ENCODE measurements at places on chromosomes 4 and X. TPM values are rescaled to one million over a fixed set of nuclear protein-coding genes. Genes with fewer than 3 reads are reported as not detected.

DNA sequence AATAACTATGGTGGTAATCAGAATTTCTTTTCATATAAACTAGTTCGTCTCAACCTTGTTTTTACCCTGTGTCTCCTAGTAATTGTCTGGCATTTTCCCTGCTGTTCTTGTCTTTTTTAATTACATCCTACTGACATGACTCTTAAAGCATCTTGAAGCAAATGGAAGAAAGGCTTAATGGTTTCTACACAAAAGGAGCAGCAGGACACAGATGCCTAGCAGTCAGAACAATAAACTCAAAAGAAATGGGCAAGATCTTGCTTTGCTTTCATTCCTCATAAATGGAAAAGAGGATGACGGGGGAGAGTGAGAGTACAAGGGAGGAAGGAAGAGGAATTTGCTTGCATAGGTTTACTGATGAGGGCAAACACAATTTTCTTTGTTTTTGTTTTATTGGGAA lies 293.2 kb upstream of the EMCN start:
- DNase-seq: no peak
- H3K36me3 ChIP-seq: no peaks in the 10 kb centered on the region
- H3K4me3 ChIP-seq: no peak overlapping the region
- H3K4me1 ChIP-seq: no peaks in the 10 kb centered on the region

DCLK2 gene
- 0.08 TPM for total RNA-seq

DNA sequence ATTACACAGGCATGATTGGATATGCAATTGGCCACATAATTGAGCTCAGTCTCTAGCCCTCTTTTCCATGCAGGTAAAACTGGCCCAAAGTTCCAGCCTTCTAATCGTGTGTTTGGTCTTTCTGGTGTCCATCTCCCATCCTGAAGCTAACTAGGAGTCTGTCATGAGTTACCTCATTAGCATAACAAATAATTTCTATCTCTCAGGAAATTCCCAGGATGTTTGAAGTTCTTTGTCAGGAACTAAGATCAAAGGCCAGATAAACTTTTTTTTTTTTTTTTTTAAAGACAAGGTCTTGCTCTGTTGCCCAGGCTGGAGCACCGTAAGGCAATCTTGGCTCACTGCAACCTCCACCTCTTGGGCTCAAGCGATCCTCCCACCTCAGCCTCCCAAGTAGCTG lies 15.8 kb downstream of the ATXN3L start:
- peaks cover 4% of the 10 kb centered on the region for H3K36me3 ChIP-seq
- H3K27ac ChIP-seq: no peak overlapping the region
- no peaks in the 10 kb centered on the region for H3K27me3 ChIP-seq
- no peak for DNase-seq

AFM gene
- total RNA-seq: not detected

- H3K27me3 ChIP-seq: no peaks in the 10 kb centered on the region
- no peak overlapping the region for H3K4me3 ChIP-seq
- no peaks in the 10 kb centered on the region for H3K4me1 ChIP-seq
- no peak overlapping the region for H3K27ac ChIP-seq
- no peaks in the 10 kb centered on the region for H3K36me3 ChIP-seq
Measured at GRCh38 chr4:163958751-163959150, 464.3 kb downstream of the TMA16 start.

HTR2C gene
- not detected for total RNA-seq

SLITRK2 gene
- total RNA-seq: not detected

DNA sequence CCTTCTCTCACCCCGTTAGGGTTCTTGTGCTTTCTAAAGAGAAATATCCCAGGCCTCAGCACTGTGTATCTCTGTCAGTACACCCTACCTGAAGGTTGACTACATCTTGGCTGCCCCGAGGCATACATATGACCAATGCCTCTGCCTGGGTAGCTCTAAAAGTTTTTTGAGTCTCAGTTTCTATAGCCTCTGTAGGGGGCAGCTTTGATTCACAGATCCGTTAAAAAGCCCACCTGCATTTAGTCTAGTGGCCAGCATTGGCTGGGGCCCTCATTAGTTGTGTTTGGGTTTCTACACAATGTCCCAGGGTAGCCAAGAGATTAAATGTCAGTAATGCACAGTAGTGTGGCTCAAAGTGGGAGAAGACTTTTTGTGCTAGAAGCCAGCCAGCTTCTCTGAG lies 151.1 kb downstream of the CFAP299 start:
- H3K27me3 ChIP-seq: no peaks in the 10 kb centered on the region
- DNase-seq: no peak
- H3K27ac ChIP-seq: no peak overlapping the region

RBM47 gene
- 2.2 TPM for total RNA-seq

- no peak overlapping the region for H3K27ac ChIP-seq
- no peak for DNase-seq
- no peaks in the 10 kb centered on the region for H3K36me3 ChIP-seq
- H3K27me3 ChIP-seq: no peaks in the 10 kb centered on the region
- H3K4me1 ChIP-seq: no peaks in the 10 kb centered on the region
- no peak overlapping the region for H3K4me3 ChIP-seq
Measured at GRCh38 chr4:91298824-91299223, 1004.9 kb upstream of the GRID2 start.

GRCh38 chrX:150506486-150506885 lies 61.9 kb upstream of the MTM1 start:
- no peaks in the 10 kb centered on the region for H3K4me1 ChIP-seq
- H3K36me3 ChIP-seq: no peaks in the 10 kb centered on the region
- no peaks in the 10 kb centered on the region for H3K27me3 ChIP-seq
- no peak overlapping the region for H3K27ac ChIP-seq
- DNase-seq: no peak
- H3K4me3 ChIP-seq: no peak overlapping the region

- no peaks in the 10 kb centered on the region for H3K4me1 ChIP-seq
- no peaks in the 10 kb centered on the region for H3K36me3 ChIP-seq
- no peak for DNase-seq
- no peaks in the 10 kb centered on the region for H3K27me3 ChIP-seq
- H3K4me3 ChIP-seq: no peak overlapping the region
Measured at GRCh38 chrX:29065477-29065876, 478.2 kb downstream of the IL1RAPL1 start.

GRCh38 chr4:111070390-111070789 lies 447.5 kb upstream of the PITX2 start:
- H3K27me3 ChIP-seq: no peaks in the 10 kb centered on the region
- H3K27ac ChIP-seq: no peak overlapping the region
- H3K4me3 ChIP-seq: no peak overlapping the region
- H3K36me3 ChIP-seq: no peaks in the 10 kb centered on the region
- H3K4me1 ChIP-seq: no peaks in the 10 kb centered on the region
- DNase-seq: no peak

- no peak overlapping the region for H3K27ac ChIP-seq
- H3K4me1 ChIP-seq: peaks cover 9% of the 10 kb centered on the region
- peaks cover 37% of the 10 kb centered on the region for H3K27me3 ChIP-seq
Measured at GRCh38 chr4:38873290-38873944, 5.8 kb downstream of the FAM114A1 start.

- no peaks in the 10 kb centered on the region for H3K27me3 ChIP-seq
- H3K4me1 ChIP-seq: no peaks in the 10 kb centered on the region
- H3K36me3 ChIP-seq: no peaks in the 10 kb centered on the region
- no peak overlapping the region for H3K27ac ChIP-seq
- DNase-seq: no peak
Measured at GRCh38 chr4:148730766-148731165, 288.6 kb upstream of the NR3C2 start.

DNA sequence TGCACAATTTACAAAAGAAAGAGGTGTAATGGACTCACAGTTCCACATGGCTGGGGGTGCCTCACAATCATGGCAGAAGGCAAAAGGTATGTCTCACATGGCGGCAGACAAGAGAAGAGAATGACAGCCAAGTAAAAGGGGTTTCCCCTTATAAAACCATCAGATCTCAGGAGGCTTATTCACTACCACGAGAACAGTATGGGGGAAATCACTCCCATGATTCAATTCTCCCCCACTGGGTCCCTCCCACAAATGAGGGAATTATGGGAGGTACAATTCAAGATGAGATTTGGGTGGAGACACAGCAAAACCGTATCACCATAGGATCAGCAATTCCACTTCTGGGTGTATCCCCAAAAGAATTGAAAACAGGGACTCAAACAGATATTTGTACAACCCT lies 97.5 kb upstream of the STX18 start:
- no peak overlapping the region for H3K27ac ChIP-seq
- H3K4me1 ChIP-seq: peaks cover 9% of the 10 kb centered on the region
- DNase-seq: no peak

GRCh38 chrX:19332983-19333382 lies 10.7 kb upstream of the PDHA1 start:
- no peaks in the 10 kb centered on the region for H3K36me3 ChIP-seq
- no peak overlapping the region for H3K4me3 ChIP-seq
- H3K4me1 ChIP-seq: peaks cover 4% of the 10 kb centered on the region
- peaks cover 1% of the 10 kb centered on the region for H3K27me3 ChIP-seq
- no peak for DNase-seq

- H3K36me3 ChIP-seq: no peaks in the 10 kb centered on the region
- no peak for DNase-seq
- H3K4me3 ChIP-seq: no peak overlapping the region
- H3K27me3 ChIP-seq: no peaks in the 10 kb centered on the region
- no peak overlapping the region for H3K27ac ChIP-seq
Measured at GRCh38 chr4:2072971-2073807, 14.1 kb downstream of the NAT8L start.

GRCh38 chr4:41670982-41671381 lies 77.5 kb downstream of the PHOX2B start:
- H3K27me3 ChIP-seq: no peaks in the 10 kb centered on the region
- no peak for DNase-seq
- no peak overlapping the region for H3K4me3 ChIP-seq
- no peaks in the 10 kb centered on the region for H3K4me1 ChIP-seq
- H3K27ac ChIP-seq: no peak overlapping the region
- no peaks in the 10 kb centered on the region for H3K36me3 ChIP-seq

DNA sequence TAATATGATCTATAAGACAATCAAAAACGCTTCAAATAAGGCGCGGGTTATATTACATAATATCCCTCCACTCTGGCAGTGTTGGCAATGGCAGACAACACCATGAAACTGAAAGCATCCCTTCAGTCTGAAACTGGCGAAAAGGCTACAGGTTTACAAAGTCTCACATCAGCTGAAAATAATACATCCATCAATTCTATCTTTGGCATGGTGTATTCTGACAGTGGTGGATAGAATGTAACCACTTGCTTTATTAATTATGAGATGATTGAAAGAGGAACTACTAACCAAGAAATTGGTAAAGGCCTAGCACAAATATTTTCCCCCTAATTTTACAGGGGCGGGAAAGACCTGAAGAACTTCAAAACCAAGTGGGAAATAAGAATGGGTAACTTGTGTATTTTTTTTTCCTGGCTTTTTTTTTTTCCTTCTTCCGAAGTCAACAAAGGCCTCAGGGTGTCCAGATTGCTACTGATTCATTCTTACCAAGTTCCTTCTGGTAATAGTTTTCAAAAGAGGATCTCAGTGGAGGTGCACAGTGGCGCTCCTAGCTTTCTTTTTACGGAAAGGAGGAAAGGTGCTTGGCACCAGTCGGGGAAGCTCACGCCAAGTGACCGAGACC lies 728 bp downstream of the UBA6 start:
- H3K4me1 ChIP-seq: peaks cover 60% of the 10 kb centered on the region
- peak overlapping the region; percentile 97 for H3K27ac ChIP-seq
- H3K36me3 ChIP-seq: peaks cover 50% of the 10 kb centered on the region
- no peaks in the 10 kb centered on the region for H3K27me3 ChIP-seq

DNA sequence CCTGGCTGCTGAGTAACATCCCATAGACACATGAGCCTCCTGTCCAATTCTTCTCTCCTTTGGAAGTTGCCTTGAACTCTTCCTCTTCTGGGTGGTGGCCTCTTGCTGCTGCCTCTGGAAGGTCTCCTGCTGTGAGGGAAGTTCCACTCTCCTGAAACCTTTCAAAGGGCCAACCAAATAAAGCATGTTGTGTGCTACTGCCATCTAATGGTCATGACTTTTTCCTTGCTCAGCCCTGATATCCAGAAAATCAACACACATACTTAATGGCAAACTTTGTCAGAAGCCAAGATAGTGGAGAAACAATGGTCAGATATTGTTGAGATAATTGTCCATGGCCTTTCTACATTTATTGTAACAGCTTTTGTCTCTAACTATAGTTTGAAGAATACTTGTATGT lies 19.1 kb upstream of the ZXDA start:
- no peaks in the 10 kb centered on the region for H3K36me3 ChIP-seq
- no peak overlapping the region for H3K27ac ChIP-seq

GRCh38 chrX:149908727-149909126 lies 20.6 kb upstream of the HSFX4 start:
- H3K4me1 ChIP-seq: peaks cover 8% of the 10 kb centered on the region
- H3K27me3 ChIP-seq: peaks cover 1% of the 10 kb centered on the region
- H3K4me3 ChIP-seq: no peak overlapping the region
- DNase-seq: no peak
- H3K27ac ChIP-seq: no peak overlapping the region
- no peaks in the 10 kb centered on the region for H3K36me3 ChIP-seq

KLHL13 gene
- total RNA-seq: not detected

- no peaks in the 10 kb centered on the region for H3K36me3 ChIP-seq
- no peaks in the 10 kb centered on the region for H3K4me1 ChIP-seq
- H3K27ac ChIP-seq: no peak overlapping the region
- no peak overlapping the region for H3K4me3 ChIP-seq
Measured at GRCh38 chr4:103934178-103934789, 214.5 kb upstream of the TACR3 start.

UGT8 gene
- total RNA-seq: 0.25 TPM

- no peaks in the 10 kb centered on the region for H3K4me1 ChIP-seq
- peaks cover 9% of the 10 kb centered on the region for H3K27me3 ChIP-seq
- H3K27ac ChIP-seq: no peak overlapping the region
- H3K4me3 ChIP-seq: no peak overlapping the region
- no peaks in the 10 kb centered on the region for H3K36me3 ChIP-seq
- no peak for DNase-seq
Measured at GRCh38 chrX:115563633-115564162, 2.7 kb downstream of the PLS3 start.

UGT2B11 gene
- not detected for total RNA-seq

LIMCH1 gene
- total RNA-seq: not detected

- no peaks in the 10 kb centered on the region for H3K27me3 ChIP-seq
- no peaks in the 10 kb centered on the region for H3K4me1 ChIP-seq
- H3K27ac ChIP-seq: no peak overlapping the region
- no peaks in the 10 kb centered on the region for H3K36me3 ChIP-seq
- DNase-seq: no peak
Measured at GRCh38 chrX:113514906-113515305, 674.3 kb upstream of the AMOT start.

L1CAM gene
- total RNA-seq: 4.2 TPM

SLITRK4 gene
- total RNA-seq: not detected

MEPE gene
- not detected for total RNA-seq
